Stimulated activated CD8-positive, alpha-beta memory T cell treated with anti-CD3 and anti-CD28 coated beads, Interleukin-15, amount 100 ng/mL, for 48 hours (primary cell): ENCODE measurements at places on chromosomes 12 and 14.
A peak's percentile ranks its signal among the peaks of the same experiment; 100 is the strongest.

GRCh38 chr12:25469368-25469767 lies 83.7 kb downstream of the LMNTD1 start:
- no peak for DNase-seq

DNA sequence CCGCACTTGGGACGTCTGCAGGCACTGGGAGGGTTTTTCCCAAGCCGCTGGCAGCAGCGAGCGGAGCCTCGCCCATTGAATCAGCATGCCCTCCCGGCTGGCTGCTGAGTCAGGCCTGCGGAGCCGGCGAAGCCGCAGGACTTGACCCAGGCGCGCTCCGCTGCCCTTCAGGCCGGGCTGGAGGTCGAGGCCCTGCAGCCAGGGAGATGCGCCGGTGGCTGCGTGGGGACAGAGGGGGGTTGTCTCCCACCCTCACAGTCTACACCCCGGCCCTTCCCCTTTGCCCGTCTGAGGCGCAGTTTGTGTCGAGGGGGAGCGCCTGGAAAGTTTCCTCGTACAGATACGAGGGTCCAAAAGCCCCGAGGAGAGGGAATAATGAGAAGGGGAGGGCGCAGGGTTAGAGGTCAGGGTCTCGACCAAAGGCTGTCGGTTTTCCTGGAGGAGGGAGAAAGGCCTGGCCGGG lies 759 bp upstream of the KLC1 start:
- DNase-seq = no peak

DNA sequence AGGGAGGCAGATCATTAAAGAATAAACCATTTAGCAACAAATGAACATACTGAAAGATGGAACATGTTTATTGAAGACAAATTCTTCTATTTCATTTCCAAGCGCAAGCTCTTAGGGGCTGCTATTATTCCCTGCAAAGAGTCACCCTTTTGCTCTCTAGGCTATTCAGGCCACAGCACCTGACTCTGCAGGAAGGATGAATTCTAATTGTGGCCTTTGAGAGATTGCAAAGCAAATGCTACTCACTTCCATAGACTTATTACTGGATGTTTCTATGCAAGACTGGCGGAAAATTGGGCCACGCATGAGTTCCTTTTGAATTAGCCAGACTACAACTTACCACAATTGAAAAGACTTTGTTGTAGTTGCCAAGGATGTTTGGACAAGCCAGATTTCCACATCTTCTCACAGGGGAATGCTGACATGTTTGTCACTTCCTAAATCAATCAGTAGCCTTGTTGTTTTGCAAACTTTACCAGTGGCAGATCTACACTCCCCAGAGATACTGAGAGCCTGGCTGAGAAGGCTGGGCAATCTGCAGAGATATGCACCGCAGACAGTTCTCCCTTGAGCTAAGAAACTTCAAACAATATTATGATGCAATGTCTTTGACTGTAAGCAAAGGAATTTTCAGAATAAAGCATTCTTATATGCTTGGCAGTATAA lies 334.3 kb upstream of the SYT1 start:
- DNase-seq = no peak

- DNase-seq = no peak
Measured at GRCh38 chr14:50335389-50335788, 23.3 kb downstream of the DMAC2L start.

DNA sequence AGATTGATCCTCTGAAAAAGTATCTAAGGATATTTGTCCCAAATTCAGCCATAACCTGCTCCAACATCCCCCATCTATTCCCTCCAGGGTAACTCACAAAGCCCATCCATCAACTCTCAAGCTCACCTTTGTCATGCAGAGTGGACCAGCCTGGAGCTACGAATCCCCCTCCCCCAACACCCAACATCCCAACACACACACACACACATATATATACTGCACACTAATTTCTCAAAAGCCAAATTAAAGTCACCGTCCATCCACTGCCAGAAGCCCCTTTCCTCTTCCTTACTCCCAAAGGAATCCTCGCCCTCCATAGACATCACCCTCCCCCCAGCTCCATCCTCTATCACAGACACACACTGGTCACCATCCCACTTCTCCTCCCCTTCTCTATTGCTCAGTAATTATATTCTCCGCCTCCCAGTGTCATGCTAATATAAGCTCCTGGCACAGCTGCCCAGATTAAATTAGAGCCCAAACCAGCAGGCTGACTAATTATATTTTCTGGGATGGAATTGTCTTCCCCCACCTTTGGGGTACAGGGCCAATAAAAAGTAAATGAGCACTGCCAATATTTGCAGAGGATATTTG lies 13.5 kb upstream of the TESPA1 start:
- DNase-seq = no peak

DNA sequence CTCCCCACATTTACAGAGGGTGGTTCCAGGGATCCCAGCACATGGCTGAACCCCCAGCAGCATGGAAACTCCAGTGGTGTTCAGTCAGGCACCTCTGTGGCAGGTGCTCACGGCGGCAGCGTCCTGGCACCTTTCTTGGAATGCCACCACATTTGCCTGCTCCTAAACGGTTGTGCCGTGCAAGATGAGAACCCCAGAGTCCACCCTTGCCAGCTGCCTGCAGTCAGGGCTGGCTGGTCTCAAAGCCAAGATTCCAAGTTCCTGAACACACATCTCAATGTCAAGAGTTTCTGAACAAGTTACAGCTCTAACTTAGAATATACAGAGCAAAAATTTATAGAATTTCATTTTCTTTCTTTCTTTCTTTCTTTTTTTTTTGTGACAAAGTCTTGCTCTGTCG lies 38.7 kb downstream of the DDX51 start:
- no peak for DNase-seq

GRCh38 chr12:1350055-1350933 lies 244.1 kb downstream of the FBXL14 start:
- DNase-seq = no peak

GRCh38 chr12:108234158-108234557 lies 105.0 kb downstream of the CMKLR1 start:
- no peak for DNase-seq

- DNase-seq = no peak
Measured at GRCh38 chr14:84254290-84254689, 1275.7 kb upstream of the FLRT2 start.

DNA sequence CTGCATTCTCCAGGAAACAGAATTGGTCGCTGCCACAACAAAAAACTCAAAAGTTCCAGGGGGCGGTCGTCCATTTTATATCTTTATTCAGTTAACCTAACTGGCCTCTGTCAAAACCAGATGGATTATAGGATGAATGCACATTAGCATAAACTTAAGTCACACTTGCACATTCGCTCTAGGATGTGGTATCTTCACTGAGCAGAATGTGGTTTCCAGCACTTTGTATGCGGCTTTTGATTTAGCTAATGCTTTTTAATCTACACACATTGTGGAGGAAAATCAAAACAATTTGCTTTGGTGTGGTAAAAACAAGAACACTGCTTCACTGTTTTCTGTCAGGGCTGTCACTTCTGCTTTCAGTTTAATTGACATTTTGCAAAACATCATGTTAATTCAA lies 4.5 kb downstream of the TAS2R50 start:
- peak; percentile 1 for DNase-seq

- no peak for DNase-seq
Measured at GRCh38 chr12:61250303-61250702, 1009.9 kb upstream of the USP15 start.

DNA sequence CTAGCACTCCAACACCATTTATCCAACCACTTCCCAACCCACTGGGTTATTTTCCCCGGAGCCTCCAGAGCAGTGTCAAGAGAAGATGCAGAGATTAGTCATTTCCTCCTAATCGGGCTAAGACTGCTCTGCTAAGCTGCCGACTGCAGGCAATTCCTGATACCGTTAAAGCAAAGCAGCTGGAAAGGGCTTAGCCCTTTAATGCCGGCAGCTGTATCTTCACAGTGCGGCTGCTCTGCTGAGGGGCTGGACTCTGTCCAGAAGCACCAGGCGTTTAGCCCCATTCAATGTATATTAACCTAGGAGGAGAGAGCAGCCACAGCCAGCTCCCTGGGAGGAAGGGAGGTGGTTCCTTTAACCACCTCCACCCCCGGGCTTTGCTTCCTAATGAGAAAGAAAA lies 11.1 kb downstream of the AQP6 start:
- no peak for DNase-seq

DNA sequence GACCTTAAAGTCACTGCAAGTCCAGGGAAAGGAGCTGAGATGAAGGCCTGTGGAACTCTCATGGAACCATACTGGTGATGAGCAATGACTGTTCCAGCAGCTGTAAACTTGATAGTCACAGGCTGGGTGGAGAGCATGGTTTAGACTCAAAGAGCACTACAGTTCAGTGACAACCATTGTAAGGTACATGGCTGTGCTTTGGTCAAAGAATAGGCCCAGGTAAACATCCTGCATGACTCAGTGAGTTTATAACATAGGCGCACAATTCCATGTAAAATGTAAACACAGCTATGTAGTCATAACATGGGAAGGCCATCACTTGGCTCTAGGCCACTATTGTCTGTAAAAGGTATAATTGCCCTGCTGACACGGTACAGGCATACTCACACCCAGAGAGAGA lies 119.3 kb upstream of the FSCB start:
- DNase-seq = no peak
